Gastroesophageal sphincter (tissue), 4 donors: ENCODE measurements at places on chromosomes 12 and 14.

DNA sequence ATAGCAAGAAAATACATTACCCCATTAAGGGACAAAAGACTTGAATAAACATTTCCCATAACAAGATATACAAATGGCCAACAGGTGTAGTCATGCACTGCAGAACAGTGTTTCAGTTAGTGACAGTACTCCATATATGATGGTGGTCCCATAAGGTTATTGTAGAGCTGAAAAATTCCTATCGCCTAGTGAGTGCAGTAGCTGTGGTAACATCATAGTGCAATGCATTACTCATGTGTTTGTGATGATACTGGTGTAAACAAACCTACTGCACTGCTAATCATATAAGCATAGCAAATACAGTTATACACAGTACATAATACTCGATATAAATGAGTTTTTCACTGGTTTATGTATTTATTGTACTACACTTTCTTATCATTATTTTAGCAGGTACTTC lies 168.7 kb downstream of the C12orf75 start:
- ATAC-seq: no peak

DNA sequence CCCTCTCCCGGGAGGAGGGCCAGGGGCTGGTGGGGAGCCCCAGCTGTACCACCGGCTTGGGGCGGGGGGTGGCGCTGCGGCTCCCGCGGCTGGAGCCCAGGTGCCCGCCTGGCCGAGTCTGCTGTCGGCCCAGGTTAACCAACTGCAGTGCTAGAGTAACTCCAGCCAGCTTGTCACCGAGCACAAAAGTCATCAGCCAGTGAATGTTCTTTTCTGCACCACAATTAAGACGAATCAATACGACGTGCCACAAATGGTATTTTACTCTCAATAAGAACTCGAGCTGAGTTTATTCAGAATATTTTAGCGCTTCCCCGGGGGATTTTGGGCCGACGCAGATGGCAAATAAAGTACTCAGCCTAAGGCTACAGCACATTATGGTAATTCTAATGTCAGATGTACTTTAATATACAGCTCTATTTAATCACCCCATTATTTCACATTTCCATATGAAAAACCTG lies 83.2 kb downstream of the BCL11B start:
- no peak for ATAC-seq

DNA sequence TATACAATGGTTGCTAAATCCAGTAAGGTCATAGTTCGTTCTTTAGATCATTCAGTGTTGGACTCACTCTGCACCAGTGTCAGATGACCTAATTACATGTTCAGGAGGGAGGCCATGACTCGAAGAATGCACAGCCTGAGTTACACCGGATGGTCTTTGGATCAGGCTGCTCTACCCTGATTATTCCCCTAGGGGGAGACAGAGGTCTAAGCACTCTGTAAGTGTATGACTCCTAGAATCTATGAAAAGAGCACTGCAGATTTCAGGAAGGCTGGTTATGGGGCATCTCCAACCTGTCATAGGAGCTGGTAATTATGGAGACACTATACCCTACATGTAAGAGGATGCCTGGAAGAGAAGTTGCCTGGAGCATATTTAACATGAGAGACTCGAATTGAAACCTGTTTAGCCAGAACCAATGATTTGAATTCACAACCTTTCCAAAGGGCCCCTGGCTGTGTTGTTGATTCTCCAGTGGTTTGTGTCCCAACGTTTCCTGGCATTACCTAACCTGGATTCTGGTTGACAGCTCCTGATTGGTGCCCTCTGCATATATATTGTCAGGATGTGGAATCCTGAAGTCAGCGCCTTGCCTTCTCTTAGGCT lies at the start of gene MUCL1:
Gene MUCL1 (plus strand): TSS at position 584 of the 606 bp plus-strand sequence. CDS start 67 bp downstream, outside the sequence.
- no peak for ATAC-seq

- ATAC-seq: no peak
Measured at GRCh38 chr14:99467336-99468078, 13.2 kb downstream of the SETD3 start.
